Umbilical cord (tissue), 2 donors: ENCODE measurements at places on chromosomes 11 and 22.

DNA sequence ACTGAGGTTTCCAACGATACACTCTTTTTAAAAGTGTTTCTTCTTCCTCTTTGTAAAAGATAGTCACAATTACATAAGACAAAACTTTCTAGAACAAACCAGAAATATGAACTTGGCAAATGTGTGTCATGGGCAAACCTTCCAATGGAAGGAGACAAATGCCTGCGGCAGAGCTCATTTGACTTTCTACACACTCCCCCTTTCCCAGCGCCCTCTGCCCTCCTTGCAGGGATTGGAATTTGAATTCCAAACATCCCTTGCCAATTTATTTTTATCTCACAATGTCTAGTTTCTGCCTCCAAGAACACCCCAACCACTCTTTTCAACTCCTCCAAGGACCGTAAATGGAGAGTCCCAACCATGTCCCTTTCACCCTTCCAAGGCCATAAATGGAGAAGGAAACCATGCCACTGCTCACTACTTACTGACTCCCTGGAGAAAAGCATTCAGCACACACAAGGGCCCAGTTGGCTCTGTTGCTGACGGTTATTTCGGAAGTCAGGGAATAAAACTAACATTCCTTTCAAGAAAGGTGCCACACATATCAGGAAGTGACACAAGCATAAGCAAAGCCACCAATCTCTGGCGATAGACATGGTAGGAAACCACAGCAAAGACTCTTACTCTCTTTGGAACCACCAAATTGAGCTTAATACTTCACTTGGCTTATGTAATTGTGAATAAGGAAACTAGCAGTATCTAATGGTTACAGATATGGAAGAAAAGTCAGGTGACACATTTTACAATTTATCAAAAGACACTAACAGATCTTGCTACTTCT, 15.0 kb upstream of the ESAM start:
- DNase-seq, result peak; percentile 37

- DNase-seq, result peak; percentile 21
Measured at GRCh38 chr11:93567401-93567895, 24.3 kb upstream of the SMCO4 start.

DNA sequence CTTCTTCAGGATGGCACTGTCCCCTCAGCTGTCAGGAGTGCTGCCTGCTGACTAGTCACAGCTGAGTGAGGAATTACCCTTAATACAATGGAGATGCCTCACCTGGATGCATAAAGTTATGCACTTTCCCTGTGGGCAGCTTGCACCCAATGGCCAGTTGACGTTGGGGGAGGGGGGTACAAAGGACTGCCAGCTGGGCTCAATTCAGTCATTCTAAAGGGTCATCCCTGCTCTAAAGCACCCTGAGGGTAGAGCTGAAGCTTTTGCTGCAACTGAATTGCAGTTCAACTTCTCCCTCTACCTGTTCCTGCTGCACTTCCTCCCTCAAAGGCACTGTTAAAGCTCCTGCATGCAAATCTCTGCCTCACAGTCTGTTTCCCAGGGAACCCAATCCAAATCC, 147.8 kb upstream of the SESN3 start:
- no peak for DNase-seq

- DNase-seq, result peak; percentile 63
Measured at GRCh38 chr11:119816660-119817059, 87.7 kb upstream of the NECTIN1 start.

DNA sequence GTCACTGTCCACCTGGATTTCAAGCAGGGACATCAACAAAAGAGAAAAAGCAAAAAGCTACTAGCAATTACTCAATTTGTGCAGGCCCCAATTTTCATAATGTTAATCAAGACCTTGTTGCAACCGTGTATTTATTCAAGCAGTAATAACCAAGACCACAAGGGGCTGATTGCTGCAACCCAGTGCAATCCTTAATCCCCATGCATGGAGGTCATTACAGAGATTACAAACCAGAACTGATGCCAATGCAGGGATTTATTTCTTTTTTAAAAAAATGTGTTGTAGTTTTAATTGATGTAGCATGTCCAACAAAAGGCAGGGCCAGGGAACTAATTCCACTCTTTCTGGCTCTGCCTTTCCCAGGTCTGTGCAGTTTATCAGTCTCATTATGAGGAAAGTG, 18.4 kb downstream of the TECTA start:
- DNase-seq, result no peak

DNA sequence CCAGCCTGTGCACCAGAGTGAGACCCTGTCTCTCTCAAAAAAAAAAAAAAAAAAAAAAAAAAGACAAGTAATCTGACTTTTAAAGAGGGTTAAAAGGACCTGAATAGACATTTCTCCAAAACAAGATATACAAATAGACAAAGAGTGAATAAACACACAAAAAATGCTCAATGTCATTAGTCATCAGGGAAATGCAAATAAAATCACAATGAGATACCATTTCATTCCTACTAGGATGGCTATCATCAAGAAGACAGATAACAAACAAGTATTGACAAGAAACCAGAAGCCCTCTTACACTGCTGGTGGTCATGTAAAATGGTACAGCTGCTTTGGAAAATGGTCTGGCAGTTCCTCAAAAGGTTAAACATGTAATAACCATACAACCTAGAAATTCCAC, 4.1 kb downstream of the RIC3 start:
- no peak for DNase-seq

GRCh38 chr11:33256031-33256812, 959 bp upstream of the HIPK3 start:
- DNase-seq, result no peak

DNA sequence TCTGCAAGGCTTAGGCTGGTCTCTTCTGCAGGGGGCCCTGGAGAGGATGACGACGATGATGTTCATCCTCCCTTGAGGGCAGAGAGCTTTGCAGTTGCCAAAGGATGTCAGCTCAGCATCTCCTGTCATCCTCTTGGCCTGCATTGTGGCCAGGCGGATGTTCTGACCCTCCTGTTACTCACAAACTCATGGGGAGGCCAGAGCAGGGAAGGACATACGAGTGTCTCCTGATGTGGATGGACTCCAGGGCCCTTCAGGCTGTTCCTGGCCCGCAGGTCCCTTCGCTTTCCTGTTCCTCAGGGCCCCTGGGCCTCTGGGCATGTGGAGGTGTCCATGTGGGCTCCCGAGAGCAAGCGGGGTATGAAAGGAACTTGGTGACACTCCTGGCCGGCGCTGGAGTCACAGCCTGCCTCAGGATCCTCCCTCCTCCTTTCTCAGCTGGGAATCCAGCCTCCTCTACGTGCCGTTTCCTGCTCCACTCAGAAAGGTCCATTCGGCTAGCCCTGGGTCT, 8.5 kb downstream of the ADORA2A start:
- no peak for DNase-seq

- DNase-seq, result no peak
Measured at GRCh38 chr11:32897103-32897502, 4.5 kb downstream of the QSER1 start.

DNA sequence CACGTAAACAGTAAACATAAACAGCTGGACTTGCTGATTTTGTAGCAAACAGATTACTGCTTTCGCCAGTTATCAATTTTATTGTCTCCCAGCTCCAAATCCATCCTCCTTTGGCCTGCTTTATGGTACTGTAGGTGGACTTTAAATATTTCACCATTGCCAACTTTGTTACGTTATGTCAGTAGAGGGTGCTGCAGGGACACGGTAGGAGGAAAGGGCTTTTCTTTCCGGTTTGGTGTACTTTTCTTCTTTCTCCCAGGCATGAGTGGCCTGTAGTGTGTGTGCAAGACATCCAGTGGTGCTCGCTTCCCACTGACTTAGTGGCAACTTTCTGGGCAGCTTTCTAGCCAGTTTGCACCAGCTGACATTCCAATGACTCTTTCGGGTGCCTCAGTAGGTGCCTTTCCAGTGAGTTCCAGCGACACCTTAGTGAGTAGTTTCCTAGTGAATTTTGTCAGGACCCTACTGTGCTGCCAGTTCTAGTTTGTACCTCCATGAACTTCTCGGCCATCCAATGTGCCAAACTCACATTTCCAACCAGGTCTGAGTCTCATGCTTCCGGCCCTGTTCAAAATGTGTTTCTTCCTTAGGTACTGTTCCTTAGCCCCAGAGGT, 267.6 kb upstream of the TENM4 start:
- no peak for DNase-seq

GRCh38 chr11:122578171-122578825, 77.2 kb upstream of the UBASH3B start:
- no peak for DNase-seq

GRCh38 chr11:79487412-79487811, 46.6 kb upstream of the TENM4 start:
- no peak for DNase-seq

DNA sequence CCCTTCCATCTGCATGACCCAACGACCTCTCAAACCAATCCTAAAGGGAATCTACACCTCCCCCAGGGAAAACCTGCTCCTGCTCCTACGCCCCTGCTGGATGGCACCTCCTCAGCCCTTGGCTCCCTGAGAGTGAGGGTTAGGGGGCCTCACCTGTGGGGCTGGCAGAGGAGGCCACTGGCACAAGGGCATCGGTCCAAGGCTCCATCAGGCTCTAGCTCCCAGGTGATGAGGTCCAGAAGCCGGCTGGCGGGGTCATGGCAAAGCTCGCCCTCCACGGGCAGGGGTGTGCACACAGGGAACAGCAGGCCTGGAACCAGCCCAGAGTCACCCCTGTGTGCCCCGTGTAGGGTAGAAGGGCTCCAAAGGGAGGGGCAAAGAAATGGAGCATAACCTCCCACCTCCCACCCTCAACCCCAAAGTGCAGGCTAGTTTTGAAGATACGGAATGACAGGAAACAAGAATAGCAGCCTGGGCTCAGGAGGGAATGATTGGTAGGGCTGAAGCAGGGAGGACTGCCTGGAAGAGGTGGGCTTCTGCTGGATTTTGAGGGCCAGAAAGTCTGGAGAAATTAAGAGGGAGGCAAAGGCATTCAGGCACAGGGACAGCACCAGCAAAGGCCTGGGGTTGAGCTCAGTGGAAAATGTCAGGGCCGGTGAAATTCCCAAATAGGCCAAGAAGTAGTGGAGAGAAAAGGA, 42.6 kb downstream of the DKK3 start:
- no peak for DNase-seq

GRCh38 chr22:45743687-45744086, 72.1 kb downstream of the ATXN10 start:
- no peak for DNase-seq

DNA sequence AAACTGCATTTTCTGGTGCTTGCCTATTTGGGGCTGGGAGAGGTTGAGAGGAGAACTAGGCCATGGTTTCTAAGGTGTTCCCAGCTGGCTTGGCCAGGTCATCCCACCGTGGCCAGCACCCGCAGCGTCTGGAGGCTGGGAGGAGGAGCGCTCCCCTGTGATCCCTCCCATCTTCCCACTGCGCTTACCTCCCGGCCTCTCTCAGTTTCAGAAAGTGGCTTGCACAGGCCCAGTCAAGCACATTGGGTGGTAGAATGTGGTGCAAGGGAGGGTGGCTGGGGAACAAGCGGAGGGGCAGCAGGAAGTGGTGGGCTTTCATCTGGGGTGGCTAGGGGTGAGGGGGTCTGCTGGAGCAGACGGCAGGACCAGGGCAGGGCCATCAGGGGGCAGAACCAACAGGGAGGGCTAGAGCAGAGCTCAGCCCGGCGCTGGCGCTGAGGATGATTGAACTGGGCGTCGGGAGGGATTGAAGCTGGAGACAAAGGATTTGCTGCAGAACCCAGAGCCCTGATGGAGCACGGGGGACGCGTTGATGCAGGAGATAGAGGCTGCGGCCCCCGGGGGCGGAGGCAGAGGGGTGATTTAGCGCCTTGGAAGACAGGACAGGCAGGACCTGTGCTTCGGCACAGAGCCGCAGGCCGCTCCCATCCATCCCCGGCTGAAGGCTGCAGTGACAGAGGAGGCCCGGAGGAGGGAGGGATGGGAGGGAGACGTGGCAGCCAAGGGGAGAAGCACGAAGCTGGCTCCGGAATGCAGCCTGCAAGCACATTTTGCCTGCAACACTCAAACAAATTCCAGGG, 76.0 kb downstream of the TRIM29 start:
- DNase-seq, result peak; percentile 94

DNA sequence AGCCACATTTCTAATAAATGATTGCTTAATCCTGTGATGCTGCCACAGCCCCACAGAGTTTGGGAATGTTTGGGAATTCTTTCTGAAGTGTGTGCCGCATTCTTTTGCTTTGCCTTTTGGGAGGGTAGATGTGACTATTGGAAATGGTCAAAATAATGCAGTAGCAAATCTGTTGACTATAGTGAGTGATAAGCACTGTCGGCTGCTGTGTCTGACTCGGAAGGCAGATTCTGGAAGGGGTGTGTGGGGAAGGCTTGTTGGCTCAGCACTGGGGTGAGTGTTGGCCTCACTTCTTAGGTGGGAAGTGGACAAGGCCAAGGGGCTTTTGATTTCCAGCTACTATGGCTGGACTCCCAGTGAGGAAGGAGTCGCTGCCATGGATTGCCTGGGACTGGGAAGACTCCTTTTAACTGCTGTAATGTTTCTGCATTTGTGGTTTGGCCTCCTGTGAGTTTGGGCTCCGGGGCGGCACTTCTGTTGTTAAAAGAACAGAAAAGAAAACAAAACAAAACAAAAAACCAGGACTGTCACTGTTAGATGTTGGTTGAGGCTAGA, 20.1 kb downstream of the ZBTB16 start:
- DNase-seq, result no peak

DNA sequence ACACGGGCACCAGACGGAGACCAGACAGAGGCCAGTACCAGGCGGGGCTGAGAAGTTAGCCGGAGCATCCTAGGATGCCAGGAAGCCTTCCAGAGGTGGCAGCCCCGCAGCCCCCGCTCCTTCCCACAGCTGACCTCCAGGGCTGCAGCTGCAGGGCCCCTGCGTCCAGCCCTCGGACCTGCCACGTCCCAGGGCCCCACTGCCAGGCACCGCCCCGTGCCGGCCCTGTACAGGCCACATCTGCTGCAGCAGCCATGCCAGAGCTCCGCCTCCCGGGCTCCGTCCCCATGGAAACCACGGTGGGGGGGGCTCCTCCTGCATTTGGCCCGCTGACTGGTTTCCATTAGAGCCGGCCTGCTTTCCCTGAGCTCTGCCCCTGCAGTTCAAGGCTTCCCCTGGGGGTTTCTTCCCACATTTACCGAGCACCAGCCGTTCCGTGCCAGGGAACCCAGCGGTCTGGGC, 62.5 kb upstream of the PPARA start:
- peak; percentile 91 for DNase-seq

DNA sequence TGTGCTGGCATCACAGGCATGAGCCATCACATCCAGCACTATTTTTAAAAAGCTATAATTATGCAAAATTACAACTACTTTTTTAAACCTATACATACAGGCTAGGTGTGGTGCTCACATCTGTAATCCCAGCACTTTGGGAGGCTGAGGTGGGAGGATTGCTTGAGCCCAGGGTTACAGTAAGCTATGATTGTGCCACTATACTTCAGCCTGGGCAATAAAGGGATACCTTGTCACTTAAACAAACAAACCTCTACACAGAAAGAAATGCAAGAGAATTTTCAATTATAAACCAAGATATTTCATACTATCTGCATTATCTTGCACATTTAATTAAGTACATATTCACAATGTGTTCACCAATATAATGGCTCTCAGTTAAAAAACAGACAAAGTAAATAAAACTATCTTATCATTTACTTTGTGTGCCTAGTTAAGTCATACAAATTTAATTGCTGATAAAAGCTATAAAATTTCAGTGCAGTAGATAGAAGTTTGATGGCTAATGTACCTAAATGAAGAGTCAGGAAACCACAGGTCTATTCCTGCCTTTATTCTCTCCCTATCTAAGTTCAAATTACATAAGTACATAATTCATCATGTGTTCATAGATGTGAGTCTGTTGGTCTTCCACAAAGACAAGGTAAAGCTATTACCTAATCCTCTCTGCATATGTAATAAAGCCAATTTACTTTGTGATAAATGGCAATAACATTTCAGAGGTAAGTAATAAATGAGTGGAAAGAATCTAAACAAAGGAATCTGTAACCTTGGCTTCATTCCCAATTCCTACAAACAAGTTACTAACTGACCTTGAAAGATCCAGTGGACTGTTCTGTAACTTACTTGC, 9.0 kb upstream of the RDX start:
- peak; percentile 61 for DNase-seq

GRCh38 chr22:34434371-34434770, 514.1 kb upstream of the LARGE1 start:
- DNase-seq, result no peak
